Liver (tissue), 10 donors: ENCODE measurements at places on chromosomes 2 and 18. TPM values are rescaled to one million over a fixed set of nuclear protein-coding genes. Genes with fewer than 3 reads are reported as not detected.

PTPRN gene
- not detected for total RNA-seq

MAP4K3 gene
- 23.8 TPM for total RNA-seq

ASPRV1 gene
- total RNA-seq: 0.19 TPM

GRCh38 chr18:28714498-28714897, 537.6 kb upstream of the CDH2 start:
- no peak for DNase-seq

DNA sequence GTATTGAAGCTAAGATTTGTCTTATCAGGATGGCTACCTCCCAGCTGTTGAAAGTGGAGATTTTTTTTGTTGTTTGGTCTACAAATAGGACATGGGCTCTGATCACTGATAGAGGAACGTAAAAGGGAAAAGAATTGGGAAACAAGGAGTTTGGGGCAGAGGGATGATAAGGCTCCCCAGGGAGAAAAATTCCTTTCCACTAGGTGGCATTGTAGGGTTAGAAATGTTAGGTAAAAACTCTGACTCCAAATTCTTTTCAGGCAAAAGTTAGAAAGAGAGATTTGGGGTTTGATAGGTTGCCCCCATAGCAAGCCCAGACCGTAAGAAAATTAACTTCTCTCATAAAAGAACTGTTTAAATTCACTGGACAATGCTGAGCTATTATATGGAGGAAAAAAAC, 19.8 kb downstream of the CMPK2 start:
- no peak for DNase-seq

- DNase-seq: no peak
These were observed 726.9 kb upstream of the CHAC2 start for GRCh38 chr2:53040536-53041229.

GRCh38 chr2:158600155-158600802, 143.5 kb downstream of the PKP4 start:
- no peak for DNase-seq

GRCh38 chr2:27754138-27754588, 17.4 kb upstream of the MRPL33 start:
- peak; percentile 73 for DNase-seq
